ENCODE measurements at places on chromosomes 4 and X.

- DNase-seq, result no peak
These were observed 171.7 kb downstream of the AFAP1 start for GRCh38 chr4:7767966-7768365.

GRCh38 chrX:41033299-41033698, 51.9 kb upstream of the USP9X start:
- no peak for DNase-seq

GRCh38 chr4:119543187-119543586, 85.4 kb downstream of the PDE5A start:
- DNase-seq, result no peak

DNA sequence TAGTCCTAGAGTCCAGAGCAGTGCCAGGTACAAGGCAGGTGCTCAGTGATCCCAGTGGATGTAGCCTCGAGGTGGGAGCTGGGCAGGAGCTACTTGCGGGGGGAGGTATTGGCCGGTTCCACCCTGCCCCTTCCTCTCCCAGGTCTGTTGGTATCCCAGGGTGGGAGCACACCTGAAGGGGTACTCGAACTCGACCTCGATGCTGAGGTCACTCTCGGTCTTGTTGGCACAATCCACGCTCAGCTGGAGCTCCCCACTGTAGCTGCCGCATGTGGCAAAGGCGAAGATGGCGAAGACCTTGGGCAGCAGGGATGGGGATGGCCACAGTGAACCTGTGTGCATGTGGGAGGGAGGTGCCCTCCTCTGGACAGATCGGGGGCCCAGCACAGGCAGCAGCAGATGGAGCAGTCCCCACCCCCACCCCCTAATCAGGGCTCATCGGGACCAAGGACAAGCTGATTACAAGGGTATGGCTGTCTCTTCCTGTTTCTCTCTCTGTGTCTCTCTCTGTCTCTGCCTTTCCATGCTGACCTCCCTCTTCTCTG, 2.4 kb downstream of the SYP start:
- no peak for DNase-seq

GRCh38 chr4:87853108-87853507, 20.3 kb downstream of the MEPE start:
- DNase-seq, result peak; percentile 61

Data from inflammatory macrophage treated with lipopolysaccharide for 1 hour (primary cell).